ENCODE measurements at places on chromosomes 7 and 10.

DNA sequence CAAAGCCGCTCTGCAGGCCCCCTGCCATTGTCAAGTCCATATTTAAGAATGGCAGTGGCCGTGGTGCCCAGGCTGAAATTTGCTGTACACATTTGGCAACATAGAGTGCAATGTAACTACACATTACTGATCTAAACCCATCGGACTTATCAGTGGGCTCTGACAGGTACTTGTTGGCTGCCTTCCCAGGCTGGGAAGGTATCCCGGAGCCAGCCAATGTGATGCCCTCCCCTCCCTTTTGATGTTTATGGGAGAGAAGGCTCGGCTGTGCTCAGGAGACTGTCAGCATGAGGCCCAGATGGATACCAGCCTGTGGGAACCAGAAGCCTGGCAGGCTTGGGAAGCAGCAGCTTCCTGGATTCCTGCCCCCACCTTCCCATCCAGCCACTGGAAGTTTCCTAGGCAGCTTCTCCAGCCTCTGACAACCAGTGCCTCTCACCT is 146.1 kb upstream of the TCF7L2 start:
- DNase-seq = no peak

GRCh38 chr7:123198668-123199652 is 809 bp downstream of the SLC13A1 start:
- no peak for DNase-seq

- DNase-seq = no peak
These were observed 78.6 kb upstream of the PITRM1 start for GRCh38 chr10:3251172-3251571.

DNA sequence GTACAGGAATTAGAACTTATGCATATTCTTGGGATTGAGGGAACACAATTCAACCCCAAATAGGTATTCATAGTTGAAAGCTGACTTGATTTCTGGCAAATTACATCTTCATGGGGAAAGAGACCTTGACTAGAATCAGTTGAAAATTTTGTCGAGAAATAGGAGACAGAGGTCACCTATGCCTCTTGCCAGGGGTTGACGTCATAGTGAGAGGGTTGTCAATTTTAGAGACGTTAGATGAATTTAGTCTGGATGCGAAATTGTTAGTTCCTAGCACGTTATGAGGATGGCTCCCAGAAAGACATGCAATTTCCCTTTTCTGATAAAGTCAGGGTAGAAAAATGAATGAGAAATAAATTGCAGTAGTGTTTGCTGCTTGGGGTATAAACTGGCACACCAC is 59.3 kb downstream of the SEC61G start:
- no peak for DNase-seq

DNA sequence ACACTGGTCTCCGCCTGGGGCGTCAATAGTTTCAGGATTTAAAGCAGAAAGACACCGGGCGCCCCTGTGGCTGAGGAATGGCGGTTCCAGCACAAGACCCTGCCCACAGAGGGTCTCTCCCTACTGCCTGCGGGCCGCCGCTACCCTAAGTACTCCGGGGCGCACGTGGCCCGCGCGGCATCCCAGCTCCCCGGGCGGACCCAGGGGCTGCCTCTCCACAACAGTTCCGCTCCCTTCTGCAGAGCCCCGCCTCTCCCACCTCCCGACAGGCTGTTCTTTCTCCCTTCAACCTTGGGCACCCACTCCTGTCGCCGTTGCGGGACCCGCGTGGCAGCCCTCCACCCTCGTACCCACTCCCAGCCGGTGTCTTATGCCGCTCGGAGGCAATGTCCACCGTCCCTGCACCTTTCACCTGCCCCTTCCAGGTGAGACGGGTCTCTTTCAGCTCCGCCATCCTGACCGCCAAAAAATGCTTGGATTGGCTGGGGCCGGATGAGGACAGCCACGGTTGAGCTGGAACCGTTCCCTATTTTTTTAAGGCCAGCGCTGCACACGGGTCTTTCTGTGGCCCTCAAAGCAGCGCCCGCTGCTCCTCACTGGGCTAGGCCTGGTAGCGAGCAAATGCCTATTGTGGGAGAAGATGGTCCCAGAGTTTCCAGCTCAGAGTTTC is 1.6 kb upstream of the NKX2-3 start:
- no peak for DNase-seq

DNA sequence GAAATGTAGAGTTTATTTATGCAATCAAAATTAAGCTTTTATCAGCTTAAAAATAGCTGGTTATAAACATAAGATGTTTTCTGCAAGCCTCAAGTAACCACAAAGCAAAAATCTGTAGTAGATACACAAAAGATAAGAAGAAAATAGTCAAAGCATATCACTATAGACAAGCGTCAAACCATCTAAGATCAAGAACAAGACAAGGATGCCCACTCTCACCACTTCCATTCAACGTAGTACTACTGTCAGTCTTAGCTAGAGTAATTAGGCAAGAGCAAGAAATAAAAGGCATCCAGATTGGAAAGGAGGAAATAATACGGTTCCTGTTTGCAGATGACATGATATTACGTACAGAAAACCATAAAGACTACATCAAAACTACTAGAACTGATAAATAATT is 17.5 kb upstream of the CYP2E1 start:
- DNase-seq = no peak

DNA sequence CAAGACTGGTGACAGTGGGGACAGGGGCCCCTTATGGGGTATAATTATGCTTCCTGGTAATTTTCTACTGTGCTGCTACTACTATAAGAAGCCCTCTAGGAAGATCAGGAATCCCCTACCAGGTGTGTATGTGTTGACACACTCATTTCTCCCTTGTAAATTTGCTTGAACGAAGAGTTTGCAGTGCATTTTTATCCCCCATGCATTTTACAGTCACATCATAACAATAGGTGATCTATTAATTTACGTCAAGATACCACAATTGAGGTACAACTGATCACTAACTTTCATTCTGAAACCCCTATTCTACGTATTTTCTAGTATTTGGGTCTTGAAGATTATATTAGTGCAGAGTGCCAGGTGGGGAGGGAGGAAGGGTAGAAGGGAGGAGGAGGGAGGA is 252.2 kb downstream of the NSUN6 start:
- no peak for DNase-seq

DNA sequence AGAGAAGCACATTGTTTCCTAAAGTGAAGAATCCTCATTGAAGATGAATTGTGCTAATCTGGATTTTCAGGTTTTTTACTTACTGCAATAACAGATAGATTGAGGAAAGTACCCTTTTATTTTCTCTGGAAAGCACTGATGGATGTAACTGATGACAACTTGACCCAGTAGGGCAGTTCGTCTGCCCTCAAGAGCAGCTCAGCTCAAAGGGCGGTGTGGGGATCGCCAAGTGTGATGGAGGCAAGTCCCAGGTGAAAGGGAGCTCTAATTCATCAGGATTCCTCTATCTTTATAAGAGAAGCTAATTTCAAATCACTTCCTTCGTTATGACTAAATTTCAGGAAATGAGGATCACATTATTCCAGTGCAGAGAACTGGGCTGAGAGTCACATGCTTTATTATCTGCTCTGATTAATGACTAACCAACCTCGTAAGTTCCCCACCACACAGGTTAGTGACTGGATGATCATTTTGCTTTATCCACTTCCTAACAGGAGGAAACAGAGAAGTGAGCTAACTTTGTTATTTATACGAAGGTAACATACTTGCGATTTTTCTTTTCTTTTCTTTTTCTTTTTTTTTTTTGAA is 98.8 kb downstream of the PFKFB3 start:
- no peak for DNase-seq

All from stimulated activated CD8-positive, alpha-beta memory T cell treated with anti-CD3 and anti-CD28 coated beads, Interleukin-15, amount 100 ng/mL, for 48 hours (primary cell).